Stimulated activated naive CD4-positive, alpha-beta T cell treated with Interleukin-2 at 50 U/mL for 16 hours (primary cell): ENCODE measurements at places on chromosomes 4 and X.

DNA sequence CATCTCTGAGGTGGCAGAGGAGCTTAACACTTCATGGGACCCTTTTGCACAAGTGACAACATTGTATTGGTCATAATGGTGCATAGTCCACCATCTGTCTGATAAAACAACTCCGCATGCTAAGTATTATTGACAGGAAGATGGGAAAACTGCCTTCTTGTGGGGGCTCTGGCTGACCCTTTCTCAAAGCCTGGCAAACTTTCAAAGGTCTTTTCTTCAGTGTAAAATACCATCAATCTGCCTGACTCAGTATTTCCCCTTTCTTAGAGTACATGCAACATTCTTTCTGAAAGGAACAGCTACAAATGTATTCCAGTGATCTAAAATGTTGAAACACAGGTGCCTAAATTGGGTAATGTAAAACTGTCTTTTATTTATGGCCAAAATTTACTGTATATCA, 89.1 kb downstream of the NAA11 start:
- no peak for DNase-seq

DNA sequence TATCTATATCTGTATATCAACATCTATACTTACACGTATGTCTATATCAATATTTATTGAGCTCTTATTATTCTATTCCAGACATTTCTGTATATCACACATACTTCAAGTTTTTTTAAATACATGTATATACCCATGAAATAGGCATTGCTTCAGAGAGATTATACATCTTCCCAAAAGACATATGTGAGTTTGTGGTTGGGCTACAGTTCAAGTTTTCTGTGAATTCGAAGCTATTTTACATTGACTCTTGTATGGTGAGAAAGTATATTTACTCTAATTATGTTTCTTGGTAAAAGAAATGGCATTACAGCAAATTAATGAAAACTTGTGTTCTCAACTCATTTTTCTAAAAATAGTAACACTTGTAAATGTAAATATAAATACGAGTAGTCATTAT, 46.8 kb upstream of the CTSO start:
- no peak for DNase-seq

DNA sequence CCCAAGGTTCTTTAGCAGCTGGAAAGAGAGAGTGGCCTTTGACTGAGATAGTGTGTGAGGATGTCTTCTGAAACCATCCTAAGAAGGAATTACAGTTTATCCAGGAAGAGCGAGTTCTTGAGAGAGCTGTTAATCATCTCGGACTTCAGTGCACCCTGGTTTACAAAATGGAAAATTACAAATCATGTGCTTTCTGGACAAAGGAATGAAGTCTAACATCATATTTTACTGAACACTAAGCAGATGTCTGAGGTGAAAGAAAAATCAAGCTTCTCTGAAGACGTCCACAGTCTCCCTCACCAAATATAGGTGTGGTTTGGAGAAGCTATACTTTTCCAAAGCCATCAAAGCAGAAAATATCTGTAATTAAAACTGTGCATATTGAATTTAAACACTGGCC, 30.8 kb upstream of the CYP2U1 start:
- DNase-seq = no peak

DNA sequence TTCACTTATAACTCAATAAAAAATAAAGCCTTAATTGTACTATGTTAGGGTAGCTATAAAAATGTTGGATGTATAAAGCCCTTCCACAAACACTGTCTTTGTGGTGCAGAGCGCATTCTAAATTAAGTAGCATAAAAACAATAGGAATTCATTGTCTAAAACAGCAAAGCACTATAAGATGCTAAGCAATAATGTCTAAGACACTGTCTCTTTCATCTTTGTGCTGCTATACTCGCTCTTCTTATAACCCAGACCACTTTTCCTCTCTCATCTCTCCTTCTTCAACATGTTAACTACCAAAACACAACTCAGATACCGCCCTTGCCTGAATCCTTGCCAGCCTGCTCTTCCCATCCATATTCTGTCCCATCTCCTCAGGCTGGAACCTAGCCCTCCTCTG, 170.0 kb downstream of the CENPC start:
- no peak for DNase-seq

DNA sequence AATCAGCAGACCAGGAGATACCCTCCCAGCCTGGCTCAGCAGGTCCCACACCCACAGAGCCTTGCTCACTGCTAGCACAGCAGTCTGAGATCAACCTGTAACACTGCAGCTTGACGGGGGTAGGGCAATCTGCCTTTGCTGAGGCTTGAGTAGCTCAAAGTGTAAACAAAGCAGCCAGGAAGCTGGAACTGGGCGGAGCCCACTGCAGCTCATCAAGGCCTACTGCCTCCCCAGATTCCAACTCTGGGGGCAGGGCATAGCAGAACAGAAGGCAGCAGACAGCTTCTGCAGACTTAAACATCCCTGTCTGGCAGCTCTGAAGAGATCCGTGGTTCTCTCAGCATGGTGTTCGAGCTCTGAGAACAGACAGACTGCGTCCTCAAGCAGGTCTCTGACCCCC, 15.1 kb upstream of the GABRA2 start:
- DNase-seq = no peak

- DNase-seq = no peak
These were observed 87.9 kb upstream of the WDR1 start for GRCh38 chr4:10204401-10205058.

DNA sequence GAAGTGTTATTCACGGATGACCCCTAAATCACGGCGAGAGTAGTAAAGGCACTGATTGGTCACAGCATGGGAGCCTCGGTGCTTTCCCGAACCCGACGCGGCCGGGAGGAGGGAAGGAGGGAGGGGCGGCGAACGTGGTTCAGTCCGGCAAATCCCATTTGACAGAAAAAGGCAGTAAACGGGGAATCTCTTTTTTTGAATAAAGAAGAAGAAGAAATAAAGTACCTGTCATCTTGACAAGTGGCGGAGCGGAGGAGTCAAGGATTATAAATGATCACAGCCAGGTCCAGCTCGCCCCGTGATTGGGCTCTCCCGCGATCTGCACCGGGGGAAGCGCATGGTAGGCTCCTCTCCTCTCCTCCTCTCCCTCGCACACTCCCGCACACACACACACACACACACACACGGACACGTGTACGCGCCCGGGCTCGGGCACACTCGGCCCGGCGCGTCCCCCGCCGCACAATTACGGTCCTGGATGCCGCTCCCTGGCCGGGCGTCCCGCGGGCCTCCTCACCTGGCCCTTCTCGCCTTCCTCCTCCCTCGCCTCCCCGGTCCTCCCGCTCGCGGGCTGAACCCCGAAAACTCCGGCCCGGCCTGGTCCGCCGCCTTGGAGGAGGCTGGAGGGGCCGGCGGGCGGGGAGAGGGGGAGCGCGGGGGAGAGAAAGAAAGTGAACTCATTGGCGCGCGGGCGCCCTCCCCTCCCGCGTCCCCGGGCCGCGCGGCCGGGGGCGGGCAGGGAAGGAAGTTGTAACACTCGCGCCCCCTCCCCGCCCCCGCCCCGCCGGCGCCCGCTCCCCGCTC, 99.2 kb upstream of the TENM3 start:
- DNase-seq = no peak

GRCh38 chr4:154004016-154004415, 215.1 kb upstream of the SFRP2 start:
- DNase-seq = no peak

DNA sequence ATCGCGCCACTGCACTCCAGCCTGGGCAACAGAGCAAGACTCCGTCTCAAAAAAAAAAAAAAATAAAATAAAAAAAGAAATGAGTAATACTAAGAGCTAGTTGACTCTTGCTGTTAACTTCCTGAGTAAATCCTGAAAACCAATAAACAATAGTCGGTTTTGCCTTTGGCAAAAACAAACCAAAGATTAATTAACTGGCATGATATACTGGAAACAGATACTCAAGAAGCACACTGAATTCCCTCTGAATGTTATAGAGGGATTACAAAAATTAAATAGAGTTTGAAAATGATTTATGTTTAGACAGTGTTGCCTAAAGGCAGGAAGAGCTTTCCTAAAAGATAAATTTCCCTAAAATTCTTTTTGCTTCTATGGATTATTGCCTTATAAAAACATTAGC, 1702.3 kb downstream of the STIM2 start:
- DNase-seq = no peak
